ENCODE measurements at places on chromosomes 1 and 21.
A peak's percentile ranks its signal among the peaks of the same experiment; 100 is the strongest.

GRCh38 chr1:182587093-182587492 lies 2.0 kb downstream of the RNASEL start:
- DNase-seq = no peak

DNA sequence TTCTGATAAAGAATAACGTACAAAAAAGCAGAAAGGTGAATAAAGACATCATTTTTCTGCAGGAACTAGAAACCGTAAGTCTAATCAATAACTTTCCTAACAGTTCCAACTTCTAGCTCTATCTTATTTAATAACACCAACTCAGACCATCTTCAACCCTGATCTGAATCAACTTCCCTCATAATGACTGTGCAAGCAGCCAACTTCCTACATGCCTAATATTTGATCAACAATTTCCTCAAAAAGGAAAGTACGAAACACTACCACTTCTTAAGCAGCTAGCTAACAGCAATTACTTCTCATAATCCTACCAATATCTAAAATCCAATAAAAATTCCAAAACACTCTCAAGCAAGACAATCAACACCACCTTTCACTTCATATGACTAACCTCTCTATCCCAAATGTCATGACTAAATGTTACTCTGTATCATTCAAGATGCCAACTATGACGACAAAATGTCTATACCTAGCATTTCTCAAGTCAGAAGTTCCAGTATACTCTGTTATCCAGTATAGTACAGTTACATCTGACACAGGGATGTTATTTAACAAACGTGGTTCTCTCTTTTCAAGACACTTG lies 1.7 kb downstream of the COP1 start:
- DNase-seq = no peak

GRCh38 chr1:14112613-14113012 lies 412.6 kb downstream of the PRDM2 start:
- no peak for DNase-seq

DNA sequence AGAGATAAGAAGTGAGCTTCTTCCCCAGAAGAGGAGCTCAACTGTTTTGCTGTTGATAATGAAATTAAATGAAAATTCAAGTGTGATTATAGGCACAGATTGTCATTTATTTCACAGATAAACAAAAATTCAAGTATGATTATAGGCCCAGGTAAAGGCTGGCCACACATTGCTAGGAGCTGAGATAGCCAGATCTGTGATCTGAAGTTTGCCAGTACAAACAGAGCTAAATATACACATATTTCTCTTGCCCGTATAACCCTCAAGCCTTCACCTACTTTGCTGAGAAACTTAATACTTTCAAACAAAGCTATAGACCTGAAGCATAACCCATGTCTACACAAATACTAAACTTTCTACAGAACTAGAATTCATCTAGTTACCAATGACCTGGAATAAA lies 31.3 kb upstream of the NRIP1 start:
- no peak for DNase-seq

DNA sequence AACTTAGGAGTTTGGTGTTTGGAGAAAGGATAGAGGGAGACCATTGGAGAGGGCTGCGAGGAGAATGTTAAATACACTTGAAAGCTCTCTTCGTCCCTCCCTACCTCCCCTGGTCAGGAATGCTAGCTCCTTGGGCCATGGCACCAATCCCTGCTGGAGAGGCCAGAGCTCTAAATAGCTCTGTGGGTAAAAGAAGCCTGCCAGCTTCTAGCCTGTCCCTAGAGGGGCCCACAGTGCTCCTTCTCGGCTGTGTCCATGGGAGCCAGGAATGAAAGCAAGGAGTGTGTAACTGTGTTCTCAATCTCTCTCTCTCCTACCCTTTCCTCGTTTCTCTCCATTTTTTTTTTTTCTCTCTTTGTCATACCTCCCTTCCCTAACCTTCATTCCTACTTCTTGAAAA lies at the start of gene CCDC190:
TSS of gene CCDC190 (minus strand) at position 75 of the 400 bp plus-strand sequence. CDS start 1,529 bp downstream, outside the sequence.
- no peak for DNase-seq

GRCh38 chr1:27007909-27008582 lies 4.6 kb downstream of the TENT5B start:
- DNase-seq = peak; percentile 63

GRCh38 chr21:45026826-45027225 lies 47.6 kb upstream of the ADARB1 start:
- DNase-seq = no peak

GRCh38 chr1:90986953-90987352 lies 34.9 kb downstream of the ZNF644 start:
- no peak for DNase-seq

GRCh38 chr1:51899022-51899421 lies 20.5 kb upstream of the NRDC start:
- DNase-seq = no peak

DNA sequence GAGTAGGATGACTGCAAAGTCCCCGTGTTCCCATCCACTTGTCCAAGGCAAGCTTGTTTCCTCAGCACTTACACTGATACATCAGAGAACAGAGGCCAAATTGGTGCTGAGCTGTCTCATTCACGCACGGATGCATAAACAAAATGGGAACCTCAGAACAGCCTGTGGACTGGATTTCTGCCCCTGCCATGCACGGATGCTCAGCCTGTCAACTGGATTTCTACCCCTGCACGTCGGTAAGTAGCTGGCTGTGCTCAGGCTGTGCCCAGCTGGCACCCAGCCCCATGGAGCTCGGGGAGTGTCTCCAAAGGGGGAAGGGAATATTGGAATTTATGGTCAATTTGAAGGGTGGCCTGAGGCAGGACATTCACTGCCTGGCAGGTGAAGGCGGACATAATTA lies 40.8 kb upstream of the TMPRSS2 start:
- DNase-seq = no peak

- DNase-seq = no peak
These were observed 8.2 kb downstream of the HAPLN2 start for GRCh38 chr1:156627313-156627880.

- no peak for DNase-seq
These were observed 31.9 kb upstream of the SARS1 start for GRCh38 chr1:109181807-109182163.

DNA sequence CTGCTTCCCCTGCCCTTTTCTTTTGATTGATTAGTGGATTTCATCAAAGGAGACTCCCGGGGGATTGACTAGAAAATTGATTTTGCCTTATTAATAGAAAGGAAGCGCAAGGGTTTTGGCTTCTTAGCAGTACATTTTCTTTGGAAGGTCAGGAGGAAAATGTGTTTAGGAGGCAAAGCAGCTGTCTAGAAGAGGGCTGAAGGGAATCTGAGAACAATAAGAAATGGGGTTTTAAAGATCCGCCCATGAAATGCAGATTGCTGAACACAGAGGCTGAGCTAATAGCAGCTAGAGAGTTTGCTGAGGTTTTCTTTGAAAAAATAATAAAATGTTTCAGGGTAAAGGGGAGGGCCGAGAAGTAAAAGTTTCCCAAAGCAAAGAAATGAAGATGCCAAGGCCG lies 4.9 kb downstream of the SERTAD4 start:
- no peak for DNase-seq

- no peak for DNase-seq
These were observed 171.3 kb upstream of the BEND5 start for GRCh38 chr1:48947761-48948537.

- DNase-seq = no peak
These were observed 52.8 kb upstream of the USP25 start for GRCh38 chr21:15676935-15677334.

GRCh38 chr1:185419718-185420117 lies 102.7 kb upstream of the IVNS1ABP start:
- no peak for DNase-seq

GRCh38 chr1:2313651-2314261 lies 77.6 kb downstream of the MORN1 start:
- DNase-seq = no peak

DNA sequence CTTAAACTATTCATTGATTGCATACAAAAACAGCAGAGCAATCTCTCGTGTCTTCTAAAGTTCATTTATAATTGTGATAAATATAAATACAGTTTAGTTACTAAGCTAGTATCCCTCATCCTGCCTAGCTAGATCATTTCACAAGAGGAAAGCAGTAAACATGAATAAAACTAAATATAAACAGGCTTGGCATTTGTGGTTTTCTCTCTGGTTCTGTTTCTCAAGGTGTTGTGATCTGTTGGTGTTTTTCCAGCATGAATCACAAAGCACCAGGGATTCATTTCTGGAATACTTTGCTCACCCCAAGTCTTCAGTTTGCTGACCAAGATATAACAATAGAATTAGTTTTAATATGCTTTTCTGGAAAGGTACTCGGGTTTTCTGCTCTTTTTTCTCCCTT lies 32.7 kb upstream of the GLIS1 start:
- DNase-seq = no peak

DNA sequence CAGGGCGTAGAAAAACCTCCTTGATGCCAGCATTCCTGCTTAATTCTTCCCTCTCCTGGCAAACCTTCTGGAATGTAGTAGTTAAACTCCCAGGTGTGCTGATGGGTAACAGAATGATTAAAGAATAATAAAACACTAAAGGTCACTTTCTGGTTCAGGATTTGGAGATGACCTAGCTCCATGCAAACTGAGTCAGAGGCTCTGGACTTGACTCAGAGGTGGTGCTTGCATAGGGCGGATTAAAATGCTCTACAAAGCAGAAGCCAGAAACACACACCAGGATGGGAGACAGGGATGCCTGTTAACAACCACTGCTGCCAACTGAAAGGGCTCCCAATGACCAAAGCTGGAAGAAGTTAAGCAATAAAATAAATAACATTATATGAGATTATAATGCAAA lies 41.5 kb downstream of the KRTAP19-8 start:
- DNase-seq = no peak

DNA sequence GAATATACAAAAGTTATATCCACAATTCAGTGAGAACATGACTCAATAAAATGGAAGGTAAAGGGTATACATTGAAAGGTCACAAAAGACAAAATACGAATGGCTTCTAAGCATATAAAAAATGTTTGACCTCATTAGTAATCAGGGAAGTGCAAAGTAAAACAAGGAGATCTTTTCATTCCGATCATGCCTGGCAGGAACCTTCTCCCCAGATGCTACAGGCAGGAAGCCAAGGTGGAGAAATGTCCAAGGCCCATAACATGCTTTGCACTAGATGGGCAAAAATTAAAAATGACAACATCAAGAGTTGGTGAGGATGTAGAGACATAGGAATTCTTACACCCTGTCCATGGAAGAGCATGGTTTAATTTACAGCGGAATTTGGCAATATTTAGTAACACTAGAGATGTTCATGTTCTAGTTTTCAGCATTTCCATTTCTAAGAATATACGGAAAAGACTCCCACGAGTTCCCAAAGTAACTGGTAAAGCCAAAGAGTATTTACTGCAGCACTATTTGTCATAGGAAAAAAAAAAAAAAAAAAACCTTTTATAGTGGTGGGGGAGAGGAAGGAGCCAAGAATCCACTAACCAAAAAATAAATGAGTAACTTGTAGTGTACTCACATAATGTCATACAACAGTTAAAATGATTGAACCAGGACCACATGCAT lies 184.5 kb upstream of the KAZN start:
- no peak for DNase-seq

GRCh38 chr21:20968391-20968790 lies 29.8 kb upstream of the NCAM2 start:
- no peak for DNase-seq

DNA sequence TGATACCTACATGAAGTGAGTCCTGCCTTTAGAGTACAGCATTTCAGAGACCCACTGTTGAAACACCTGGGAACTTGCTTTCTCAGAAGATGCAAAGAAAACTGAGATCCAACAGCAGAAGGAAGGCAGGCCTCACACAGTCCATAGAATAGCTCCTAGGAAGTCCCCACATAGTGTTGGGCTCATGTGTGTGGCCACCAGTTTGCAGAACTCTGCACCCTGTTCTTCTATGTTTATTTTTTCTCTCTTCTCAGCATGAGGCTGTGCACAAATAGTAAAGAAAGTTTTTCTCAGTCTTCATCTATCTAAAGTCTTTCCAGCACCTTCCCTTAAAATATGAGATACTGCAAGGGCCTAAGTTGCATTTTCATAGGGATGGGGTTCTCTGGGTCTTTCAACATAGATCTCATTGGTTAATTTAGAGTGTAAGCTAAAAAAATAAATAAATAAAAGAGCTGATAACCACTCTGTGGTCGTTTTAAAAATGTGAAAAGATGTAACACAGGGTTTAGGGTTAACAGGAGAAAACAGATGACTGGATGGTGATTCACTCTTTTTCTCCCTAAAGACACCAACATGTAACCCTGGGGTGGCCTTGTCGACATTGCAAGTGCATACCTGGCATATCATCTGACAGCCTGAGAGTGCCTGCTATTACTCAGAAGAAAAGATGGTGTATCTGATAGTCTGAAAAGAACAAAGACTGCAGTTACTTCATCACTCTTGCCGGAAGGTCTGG lies 94.6 kb downstream of the ZC3H11B start:
- DNase-seq = peak; percentile 41

- no peak for DNase-seq
These were observed 28.0 kb upstream of the SMPDL3B start for GRCh38 chr1:27906759-27907158.

DNA sequence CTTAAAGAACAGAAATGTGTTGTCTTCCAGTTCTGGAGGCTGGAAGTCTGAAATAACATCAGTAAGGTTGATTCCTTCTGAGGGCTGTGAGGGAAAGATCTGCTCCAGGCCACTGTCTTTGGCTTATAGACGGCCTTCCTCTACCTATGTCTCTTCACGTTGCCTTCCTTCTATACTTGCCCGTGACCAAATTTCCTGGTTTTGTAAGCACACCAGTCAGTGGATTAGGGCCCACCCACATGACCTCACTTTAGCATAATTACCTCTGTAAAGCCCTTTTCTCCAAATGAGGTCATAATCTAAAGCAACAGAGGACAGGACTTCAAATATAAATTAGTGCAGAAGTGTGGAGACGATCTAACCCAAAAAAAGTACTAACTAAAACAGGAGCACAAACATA lies 231.6 kb downstream of the NRIP1 start:
- no peak for DNase-seq

DNA sequence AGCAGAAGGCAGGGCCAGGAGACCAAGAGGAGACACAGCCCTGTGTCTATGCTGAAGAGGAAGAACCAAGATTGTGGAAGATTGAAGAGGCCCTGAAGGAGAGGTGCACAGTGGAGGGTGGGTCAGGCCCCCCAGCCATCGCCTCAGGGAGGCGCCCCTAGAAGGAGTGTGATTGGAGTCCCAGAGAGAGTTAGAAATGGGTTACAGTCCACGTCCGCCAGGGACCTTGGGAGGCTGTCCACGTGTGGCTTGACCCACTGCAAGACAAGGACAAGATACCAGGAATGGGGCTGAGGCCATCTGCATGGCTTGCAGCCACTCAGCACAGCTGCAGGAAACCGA lies 375.1 kb downstream of the NPHP4 start:
- no peak for DNase-seq

- DNase-seq = peak; percentile 10
These were observed 77.0 kb downstream of the ZZZ3 start for GRCh38 chr1:77605246-77606026.

GRCh38 chr21:32100423-32100822 lies 178.4 kb downstream of the MIS18A start:
- DNase-seq = no peak

DNA sequence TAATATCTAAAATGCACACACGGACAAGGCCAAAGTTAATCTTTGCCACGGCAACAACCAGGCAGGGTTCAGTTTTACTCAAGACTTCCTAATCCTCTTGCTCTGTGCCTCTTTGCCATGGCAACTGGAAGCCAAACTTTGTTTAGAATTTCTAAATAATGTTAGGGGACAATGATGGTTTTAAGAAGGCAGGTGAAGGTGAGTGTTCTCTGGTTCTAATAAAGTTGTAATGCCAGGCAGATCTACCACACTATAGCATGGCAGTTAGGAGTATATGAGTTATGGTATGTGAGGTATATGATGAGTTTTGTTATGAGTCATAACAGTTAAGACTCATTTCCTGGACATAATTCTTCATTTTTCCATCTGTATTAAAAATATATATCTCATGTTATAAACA lies 2.7 kb downstream of the PTPRC start:
- no peak for DNase-seq

GRCh38 chr1:26003756-26004155 lies 5.9 kb upstream of the PAFAH2 start:
- no peak for DNase-seq
